Activated CD8-positive, alpha-beta memory T cell treated with anti-CD3 and anti-CD28 coated beads for 1 hour (primary cell): ENCODE measurements at places on chromosomes 4 and X.

GRCh38 chrX:16578218-16578617, 71.7 kb upstream of the S100G start:
- DNase-seq = no peak

GRCh38 chrX:13778916-13779315, 38.0 kb downstream of the GPM6B start:
- DNase-seq = no peak

- no peak for DNase-seq
Observed at GRCh38 chrX:95382799-95383198, 1301.8 kb upstream of the DIAPH2 start.

- DNase-seq = no peak
Observed at GRCh38 chr4:11228530-11228929, 200.2 kb downstream of the HS3ST1 start.

DNA sequence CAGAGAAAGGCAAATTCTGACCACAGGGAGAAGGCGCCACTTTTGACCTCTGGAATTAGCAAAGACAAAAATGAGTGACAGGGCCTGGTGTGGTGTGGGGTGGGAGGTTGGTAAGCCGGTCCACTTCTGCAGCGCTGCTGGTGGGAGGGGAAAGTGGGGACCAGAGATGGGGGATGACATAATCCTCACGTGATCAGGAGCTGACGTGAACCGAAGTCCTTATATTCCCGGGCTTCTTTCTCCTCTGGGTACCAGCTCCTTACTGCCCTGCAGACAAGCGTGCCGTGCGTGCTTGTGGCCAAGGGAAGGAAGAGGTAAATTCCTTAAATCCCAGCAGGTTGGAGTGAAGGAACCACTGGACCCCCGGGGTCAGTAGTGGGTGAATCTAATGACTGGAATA, at the start of gene TCEAL7:
Gene TCEAL7, plus strand, starts transcription at position 249 of the 400 bp plus-strand sequence. CDS start 1,165 bp downstream, outside the sequence.
- no peak for DNase-seq

- peak; percentile 22 for DNase-seq
Observed at GRCh38 chrX:79366873-79367749, at the start of gene ITM2A. ITM2A (minus strand) TSS chrX:79367334; CDS start chrX:79367215, 119 bp downstream.

GRCh38 chr4:26899991-26900390, 39.4 kb downstream of the STIM2 start:
- no peak for DNase-seq

- no peak for DNase-seq
Observed at GRCh38 chrX:13518126-13518525, 51.3 kb upstream of the EGFL6 start.

DNA sequence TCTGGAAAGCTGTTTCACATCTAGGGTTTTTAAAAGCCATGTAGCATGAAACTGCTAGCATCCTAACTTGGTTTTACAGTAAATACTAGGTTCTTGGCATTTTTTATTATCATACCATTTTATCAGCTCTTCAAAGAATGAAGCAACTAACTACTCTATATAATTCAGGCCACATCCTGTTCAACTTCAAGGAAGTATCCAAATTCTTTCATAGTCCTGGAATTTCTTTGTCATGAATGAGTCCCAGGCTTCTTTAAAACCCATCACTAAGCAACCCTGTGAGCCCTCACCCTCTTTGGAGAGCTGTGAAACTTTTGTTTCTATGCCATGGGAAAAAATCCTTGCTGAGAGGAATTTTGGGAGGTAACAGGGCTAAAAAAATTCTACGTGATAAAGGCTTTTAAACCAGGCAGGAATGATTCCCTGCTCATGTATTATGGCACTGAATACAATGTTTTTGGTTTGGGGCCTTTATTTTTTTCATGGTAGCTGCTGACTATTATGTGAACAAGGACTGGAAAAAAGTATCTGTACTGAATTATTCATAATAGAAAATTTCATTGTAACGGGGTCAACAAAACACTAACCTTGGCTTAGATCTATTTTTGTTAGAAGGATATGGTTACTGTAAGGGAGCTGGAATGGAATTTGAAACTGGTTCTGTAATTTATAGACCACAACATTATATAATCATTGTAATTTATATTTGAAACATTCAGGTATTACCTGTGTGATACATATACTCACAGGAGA, 164.9 kb downstream of the DCTD start:
- DNase-seq = no peak

DNA sequence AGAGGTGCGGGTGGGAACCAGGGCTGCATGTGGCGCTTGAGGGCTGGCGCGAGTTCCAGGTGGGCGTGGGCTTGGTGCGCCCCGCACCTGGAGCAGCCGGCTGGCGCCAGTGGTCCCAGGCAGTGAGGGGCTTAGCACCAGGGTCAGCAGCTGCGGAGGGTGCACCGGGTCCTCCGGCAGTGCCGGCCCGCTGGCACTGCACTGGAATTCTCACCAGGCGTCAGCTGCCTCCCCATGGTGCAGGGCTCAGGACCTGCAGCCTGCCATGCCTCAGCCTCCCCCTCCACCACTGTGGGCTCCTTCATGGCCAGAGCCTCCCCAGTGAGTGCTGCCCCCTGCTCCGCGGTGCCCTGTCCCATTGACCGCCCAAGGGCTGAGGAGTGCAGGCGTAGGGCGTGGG, 174.0 kb downstream of the ADAM29 start:
- DNase-seq = no peak

- DNase-seq = no peak
Observed at GRCh38 chr4:55578341-55579010, 13.6 kb downstream of the PDCL2 start.

- DNase-seq = no peak
Observed at GRCh38 chr4:77721073-77721472, 98.1 kb downstream of the CNOT6L start.

- no peak for DNase-seq
Observed at GRCh38 chr4:56728512-56728911, 47.4 kb upstream of the HOPX start.

- DNase-seq = no peak
Observed at GRCh38 chr4:6362896-6363295, 93.2 kb downstream of the WFS1 start.

DNA sequence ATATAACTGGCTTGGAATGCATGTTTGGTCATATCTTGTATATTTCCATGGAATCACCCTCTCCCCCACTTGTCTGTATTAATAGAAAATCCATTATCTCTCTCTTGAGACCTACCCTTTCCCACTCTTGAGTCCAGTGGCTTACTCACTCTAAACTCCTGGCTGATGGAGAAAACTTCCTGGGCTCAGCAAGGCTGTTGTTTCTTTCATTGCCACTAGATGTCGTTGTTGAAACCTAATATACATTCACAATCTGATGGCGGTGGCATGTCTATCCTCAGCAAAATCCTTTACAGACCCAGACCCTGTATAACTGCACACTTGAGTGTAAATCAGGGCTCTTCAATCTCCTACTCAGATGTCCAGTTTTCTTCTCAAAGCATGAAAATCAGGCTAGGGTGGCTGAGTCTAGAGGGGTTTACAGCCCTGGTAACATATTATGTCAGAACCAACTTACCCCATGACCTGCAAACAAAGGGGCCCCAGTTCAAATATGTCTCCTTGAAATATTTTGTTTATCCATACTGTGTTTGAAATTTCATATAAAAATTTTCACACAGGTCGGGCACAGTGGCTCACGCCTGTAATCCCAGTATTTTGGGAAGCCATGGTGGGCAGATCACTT, 70.0 kb upstream of the FAM241A start:
- DNase-seq = no peak

GRCh38 chr4:112282860-112283667, 2.6 kb downstream of the TIFA start:
- no peak for DNase-seq

DNA sequence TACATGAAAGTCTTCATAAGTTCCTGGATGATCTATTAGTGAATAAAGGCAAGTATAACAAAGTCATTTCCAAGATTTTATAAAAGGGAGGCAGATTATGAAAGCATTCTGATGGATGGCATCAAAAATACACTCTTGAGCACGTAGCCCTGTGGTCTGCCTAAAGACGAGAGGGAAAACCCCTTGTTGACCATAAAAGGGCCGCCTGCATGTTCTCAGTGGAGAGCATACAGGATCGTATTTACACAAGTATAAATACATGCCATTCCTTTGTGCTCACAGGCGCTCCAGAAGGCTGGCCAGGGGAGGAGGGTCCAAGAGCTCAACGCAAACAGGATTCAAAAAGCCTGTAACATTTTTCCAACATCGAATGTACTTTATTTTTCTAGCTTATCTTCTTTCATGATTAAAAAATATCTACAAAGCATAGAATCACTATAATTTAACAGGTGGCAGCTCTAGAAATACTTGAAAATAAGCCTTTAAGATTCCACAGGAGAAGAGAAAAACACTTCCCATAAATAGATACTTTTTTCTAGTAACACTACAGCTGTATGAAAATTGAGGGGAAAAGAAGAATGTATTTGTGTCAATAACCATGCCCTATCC, 29.6 kb downstream of the PDGFC start:
- DNase-seq = no peak

DNA sequence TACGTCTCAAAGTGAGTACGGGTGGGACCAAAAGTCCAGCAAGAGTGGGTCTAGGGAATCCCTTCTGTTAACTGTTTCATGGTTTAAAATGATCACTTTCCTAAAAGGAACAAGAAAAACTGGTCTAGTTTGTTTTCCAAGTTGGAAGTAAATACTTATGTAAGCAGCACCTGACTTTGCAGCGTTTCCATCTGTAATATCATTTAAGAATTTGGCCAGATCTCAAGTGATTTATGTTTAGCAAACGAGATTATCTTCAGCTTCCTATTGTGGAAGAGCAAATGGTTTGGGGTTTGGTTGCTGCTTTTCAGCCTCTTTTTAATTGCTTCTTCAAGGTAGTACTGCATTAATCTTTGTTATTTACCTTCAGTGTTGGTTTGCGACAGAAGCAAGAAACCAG, 50.4 kb downstream of the FHIP1A start:
- DNase-seq = no peak

DNA sequence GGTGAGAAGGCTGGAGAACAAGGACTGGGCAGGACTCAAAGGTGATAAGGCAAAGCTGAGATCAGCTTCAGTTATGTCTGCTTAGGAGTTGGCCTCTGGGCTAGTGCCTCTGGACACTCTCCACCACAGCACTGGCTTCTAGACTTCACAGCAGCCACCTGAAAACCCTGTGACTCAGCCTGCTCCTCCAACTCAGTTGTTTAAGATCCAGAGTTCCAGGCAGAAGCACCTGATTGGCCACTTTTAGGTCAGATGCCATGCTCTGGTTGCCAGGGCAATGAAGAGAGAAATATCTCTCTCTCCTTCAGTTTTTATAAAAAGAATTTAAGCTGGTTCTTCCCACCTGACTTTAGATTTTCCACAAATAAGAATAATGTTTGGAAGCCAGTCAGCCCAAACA, 47.9 kb upstream of the BLTP1 start:
- no peak for DNase-seq

DNA sequence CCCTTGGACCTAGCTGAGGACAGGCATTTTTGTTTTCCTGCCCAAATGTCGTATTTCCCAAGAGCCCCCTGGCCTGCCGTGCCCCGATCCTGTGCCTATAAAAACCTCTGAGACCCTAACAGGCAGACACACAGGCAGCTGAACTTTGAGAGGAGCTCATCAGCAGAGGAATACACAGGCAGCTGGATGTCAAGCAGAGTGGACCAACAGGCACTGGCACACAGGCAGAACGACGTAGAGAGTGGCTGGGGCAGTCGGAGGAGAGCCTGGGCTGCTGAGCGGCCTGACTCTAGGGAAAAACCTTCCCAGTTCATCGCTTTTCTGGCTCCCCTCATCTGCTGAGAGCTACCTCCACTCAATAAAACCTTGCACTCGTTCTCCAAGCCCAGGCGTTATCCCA, 896.1 kb downstream of the PCDH18 start:
- no peak for DNase-seq

GRCh38 chr4:33411182-33411581, 2691.0 kb downstream of the PCDH7 start:
- DNase-seq = no peak

DNA sequence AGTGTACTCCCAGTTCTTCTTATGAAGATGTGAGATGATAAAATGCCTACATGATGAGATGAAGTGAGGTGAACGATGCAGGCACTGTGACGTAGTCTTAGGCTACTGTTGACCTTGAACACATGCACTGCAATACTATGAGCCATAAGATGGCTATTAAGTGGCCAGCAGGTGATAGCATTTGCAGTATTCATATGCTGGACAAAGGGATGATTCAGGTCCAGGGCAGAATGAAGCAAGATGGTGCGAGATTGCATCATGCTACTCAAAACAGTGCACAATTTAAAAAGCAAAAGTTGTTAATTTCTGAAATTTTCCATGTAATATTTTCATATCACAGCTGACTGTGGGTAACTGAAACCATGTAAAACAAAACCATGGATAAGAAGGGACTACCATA, 781.4 kb downstream of the PCDH18 start:
- no peak for DNase-seq

GRCh38 chrX:77415161-77415560, 32.0 kb upstream of the FGF16 start:
- DNase-seq = no peak

GRCh38 chrX:48003367-48003757, 427 bp downstream of the ZNF182 start:
- no peak for DNase-seq

GRCh38 chr4:27267970-27268355, 407.3 kb downstream of the STIM2 start:
- no peak for DNase-seq

- no peak for DNase-seq
Observed at GRCh38 chr4:83561381-83561780, 25.5 kb downstream of the GPAT3 start.

- DNase-seq = no peak
Observed at GRCh38 chrX:4944767-4945166, 1231.3 kb upstream of the PRKX start.

DNA sequence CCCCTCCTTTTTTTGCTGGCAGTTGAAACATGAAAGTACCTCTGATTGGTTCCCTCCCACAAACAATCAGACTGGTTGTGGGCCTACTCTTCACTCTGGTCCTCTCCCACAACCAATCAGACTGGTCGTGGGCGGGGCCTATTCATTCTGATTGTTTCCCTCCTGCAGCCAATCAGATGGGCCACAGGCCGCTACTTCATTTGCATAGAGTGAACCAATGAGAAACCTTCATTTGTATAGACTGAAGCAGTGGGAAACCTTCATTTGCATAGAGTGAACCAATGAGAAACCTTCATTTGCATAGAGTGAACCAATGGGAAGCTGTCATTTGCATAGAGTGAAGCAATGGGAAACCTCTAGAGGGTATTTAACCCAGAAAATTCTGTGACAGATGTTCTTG, 55.2 kb downstream of the TRMT44 start:
- no peak for DNase-seq

DNA sequence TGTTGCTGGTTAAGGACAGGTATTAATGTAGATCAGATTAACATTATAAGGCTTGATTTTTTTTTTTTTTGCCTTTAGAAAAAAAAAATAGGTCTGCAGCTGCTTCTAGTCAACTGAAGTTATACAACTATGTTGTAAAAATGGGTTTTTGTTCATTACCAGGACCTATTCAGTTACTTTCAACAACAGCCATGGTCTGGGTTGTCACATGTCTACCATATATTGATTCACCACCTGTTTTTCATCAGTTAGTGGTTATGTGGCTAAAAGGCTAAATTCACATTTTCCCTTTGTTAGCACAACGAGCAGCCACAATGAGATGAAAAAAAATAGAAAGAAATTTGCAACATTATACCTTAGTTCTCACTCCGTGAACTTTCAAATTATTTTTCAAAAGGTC, 45.5 kb downstream of the GLRB start:
- DNase-seq = no peak
